Kidney epithelial cell (primary cell): ENCODE measurements at places on chromosomes 6 and 20.

GRCh38 chr6:163395122-163395830, 19.2 kb upstream of the QKI start:
- DNase-seq = no peak

DNA sequence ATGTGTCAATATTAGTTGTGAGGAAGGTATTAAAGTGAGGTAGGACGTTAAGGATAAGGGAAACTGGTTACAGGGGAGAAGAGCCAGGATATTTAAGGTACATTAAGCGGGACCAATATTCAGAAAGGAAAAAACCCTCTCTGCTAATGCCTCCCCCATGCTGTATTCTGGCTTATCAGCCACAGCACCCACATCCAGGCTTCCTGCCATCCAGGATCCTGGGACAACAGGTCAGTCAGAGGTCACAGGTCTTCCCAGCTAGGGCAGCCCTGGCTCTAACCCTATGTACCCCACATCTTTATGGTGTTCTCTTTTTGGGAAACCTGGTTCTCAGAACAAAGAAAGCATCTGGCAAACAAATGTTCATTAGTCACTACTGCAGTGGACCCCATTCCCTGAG, 5.3 kb downstream of the DDRGK1 start:
- no peak for DNase-seq

GRCh38 chr6:28360961-28361360, 11.2 kb downstream of the ZKSCAN3 start:
- DNase-seq = no peak

GRCh38 chr6:4986999-4987398, 16.8 kb downstream of the RPP40 start:
- DNase-seq = no peak

DNA sequence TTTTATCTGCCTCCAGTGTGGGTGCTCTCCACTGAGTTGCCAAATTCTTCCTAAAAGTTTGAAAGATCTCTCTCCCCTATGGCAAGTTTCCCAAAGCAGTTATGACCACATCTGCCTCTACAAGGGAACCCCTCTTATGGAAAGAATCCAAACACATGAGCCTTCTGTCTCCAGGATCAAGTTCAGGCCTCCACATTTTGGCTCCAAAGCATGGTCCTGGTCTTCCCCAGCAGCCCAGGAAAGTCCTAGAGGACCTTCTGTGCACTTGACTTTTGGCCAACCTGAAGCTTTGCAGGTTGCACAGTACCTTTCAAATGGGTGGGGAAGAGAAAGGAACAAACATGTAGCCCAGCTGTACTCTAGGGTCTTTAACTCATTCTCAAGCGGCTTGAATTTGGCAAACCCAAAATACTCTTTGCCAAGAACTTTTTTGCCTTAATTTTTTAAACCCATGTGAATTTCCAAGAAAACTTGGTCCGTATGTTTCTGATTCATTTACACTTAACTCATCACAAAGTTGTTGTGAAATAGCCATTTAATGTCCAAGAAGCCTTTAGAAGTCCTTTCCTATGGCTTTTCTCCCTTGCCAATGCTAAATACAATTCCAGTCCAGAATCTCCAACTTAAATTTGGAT, 240.1 kb upstream of the TBX18 start:
- DNase-seq = no peak

DNA sequence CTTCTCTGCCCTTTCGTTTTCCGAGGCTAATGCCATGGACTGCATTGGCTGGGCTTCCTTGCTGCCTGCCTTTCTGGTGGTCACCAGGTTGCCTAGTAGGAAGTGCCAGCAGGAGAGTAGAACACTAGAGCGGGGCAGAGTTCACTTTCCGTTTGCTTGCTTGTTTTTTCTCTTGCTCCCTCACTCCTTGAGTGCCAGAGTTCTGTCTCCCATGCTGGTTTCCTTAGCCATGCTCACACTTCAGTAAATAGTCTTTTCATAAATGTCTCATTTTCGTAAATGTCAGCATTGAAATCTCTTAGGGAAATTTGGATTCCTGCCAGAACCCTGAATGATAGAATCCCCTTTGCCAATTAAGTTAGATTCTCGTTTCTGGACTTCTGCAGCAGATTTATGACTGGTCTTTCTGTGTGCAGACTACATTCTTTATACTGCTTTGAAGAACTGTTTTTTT, 63.9 kb downstream of the FAM83B start:
- DNase-seq = no peak
